NCI-H1694 (cell line): ENCODE measurements at places on chromosomes 4 and X.

GRCh38 chr4:152735396-152735859 lies 44.1 kb downstream of the TIGD4 start:
- DNase-seq: peak; percentile 1

GRCh38 chr4:55087009-55087912 lies 38.1 kb downstream of the KDR start:
- DNase-seq: no peak

DNA sequence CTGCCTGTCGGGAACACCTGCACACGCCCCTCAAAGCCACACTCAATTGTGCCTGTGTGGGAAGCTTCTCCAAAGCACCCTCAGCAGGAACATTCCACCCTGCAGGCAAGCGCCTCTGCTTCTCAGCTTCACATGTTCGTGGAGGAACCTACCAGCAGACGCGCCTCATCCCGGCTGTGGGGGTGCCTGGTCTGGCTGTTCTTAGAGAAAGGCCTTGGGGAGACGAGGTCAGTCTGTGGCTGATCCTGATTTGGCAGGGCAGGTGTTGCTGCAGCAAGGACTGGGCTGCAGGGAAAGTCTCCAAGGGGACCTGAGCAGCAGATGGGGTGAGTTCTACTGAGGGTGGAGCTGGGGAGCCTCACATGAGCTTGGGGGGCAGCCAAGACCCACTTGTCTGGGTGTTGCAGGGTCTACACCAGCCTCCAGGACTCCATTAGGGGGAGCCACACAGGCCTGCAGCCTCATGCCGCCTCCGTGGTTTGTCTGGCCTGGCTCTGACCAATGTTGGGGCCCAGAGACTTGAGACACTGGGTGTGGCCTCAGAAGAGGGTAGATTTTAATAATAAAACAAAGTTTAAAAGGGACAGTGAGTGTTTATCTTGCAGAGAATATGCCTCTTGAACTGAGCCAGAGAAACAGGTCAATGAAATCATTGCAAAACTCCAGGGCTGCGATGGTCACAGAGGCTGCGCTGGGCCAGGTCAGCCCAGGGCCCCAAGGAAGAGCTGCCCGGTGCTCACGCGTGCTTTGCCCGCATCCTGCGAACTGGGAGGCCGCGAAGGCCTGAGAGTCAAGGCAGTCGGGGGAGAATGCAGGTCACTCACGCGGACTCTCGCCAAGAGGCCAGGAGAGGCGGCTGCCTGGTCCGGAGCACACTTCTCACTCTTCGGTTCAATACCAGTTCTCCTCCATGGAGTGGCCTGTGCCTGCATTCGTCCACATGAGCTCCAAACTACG lies 21.1 kb downstream of the RNF212 start:
- no peak for DNase-seq

- DNase-seq: no peak
Measured at GRCh38 chr4:148874331-148874730, 432.1 kb upstream of the NR3C2 start.

GRCh38 chrX:70452143-70452733 lies 7.6 kb downstream of the DLG3 start:
- DNase-seq: peak; percentile 35

DNA sequence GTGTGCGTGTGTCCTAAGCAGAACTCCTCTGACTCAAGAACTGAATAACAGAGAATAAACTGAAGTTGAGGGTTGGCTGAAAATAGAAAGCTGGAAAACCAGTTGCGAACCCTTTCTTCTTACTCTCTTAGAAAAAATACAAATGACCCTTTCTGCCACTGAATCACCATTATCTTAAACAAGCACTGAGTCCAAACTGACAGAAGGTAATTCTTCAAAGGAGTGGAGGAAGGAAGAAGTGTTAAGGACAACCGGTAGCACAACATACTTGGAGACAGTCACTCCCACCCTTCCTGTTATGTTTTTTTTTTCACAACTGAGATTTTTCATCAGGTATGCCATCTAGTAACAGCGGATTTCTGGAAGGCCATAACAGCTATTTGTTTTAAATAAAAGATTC lies 38.1 kb downstream of the HELQ start:
- DNase-seq: no peak

- no peak for DNase-seq
Measured at GRCh38 chrX:16239211-16239610, 71.9 kb downstream of the MAGEB17 start.

DNA sequence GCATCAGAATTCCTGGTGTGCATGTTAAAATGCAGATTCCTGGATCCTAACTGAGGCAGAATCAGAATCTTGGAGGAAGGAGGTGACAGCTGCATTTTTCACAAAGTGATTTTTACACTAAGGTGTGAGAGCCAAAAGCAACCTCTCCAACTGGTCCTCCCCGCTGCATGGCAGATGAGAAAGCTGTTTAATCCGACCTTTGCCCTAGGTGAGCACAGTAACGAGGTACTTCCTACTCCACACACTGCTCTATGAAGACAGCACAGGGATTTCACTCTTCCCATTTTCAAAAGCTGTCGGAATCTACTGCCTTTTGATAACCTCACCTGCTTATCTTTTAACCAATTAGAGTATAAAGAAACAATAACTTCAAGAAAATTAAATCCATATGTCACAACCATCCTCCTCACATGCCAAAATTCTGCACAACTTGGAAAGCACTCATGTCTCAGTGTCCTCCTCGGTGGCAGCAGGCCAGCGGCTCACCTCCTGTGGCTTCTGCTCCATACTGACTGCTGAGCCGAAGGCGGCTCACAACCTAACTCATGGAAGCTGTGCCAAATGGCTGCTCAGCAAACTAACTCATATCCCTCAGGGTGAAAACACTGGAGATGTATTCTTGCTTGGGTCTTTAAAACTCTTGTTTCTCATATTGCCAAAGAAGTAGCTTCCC lies 3.6 kb downstream of the CASP6 start:
- DNase-seq: no peak

DNA sequence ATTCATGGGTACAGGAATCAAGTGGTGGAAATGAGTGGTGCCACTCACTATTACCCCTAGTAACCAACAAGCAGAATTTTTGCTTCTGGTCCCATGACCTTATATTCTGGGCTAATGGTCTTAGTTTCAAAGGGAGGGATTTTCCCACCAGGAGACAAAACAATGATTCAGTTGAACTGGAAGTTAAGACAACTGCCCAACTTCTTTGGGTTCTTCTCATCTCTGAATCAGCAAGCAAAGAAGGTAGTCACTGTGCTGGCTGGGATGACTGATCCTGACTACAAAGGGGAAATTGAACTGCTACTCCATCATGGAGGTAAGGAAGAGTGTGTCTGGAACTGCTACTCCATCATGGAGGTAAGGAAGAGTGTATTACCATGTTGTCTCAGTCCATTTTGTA lies 87.2 kb downstream of the IL13RA2 start:
- no peak for DNase-seq

- DNase-seq: no peak
Measured at GRCh38 chr4:38663090-38663800, 754 bp upstream of the KLF3 start.

- DNase-seq: no peak
Measured at GRCh38 chr4:87054900-87055299, 120.1 kb downstream of the AFF1 start.

GRCh38 chr4:6939761-6940743 lies 30.4 kb downstream of the TBC1D14 start:
- DNase-seq: no peak

GRCh38 chr4:36187723-36188333 lies 56.5 kb downstream of the ARAP2 start:
- peak; percentile 39 for DNase-seq

- no peak for DNase-seq
Measured at GRCh38 chr4:127284236-127284635, 348.5 kb upstream of the INTU start.

- DNase-seq: no peak
Measured at GRCh38 chrX:46913667-46914066, 1.4 kb downstream of the JADE3 start.

DNA sequence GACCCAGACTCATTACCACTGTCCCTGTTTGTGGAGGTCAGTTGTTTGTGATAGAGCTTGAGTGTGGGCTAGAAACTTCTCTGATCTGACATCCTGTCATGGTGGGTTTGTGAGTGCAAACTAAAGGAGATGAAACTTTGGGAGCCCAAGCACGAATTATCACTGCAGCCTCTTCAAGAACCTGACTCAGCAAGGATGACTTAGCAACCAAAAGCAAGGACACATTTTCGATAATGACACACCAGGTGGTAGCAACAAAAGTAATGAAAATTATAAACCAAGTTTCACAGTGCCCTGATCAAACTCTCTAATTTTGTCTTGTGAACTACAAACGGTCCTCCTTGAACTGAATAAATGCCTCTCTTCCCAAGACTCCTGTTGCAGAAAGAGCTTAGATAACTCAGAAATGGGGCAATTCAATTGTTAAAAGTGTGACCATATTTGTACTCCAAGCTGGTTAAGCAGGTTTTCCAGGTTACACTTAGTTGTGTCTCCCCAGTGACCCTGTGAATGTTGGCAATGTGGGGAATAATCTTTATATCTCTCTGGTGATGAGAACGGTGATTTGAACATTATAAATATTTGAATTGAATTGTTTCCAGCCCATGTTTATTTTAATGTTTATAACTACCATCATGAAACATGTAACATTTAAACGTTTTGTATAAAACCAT lies 52.6 kb upstream of the ATP8A1 start:
- DNase-seq: no peak

GRCh38 chrX:24229400-24229879 lies 79.9 kb downstream of the ZFX start:
- no peak for DNase-seq

DNA sequence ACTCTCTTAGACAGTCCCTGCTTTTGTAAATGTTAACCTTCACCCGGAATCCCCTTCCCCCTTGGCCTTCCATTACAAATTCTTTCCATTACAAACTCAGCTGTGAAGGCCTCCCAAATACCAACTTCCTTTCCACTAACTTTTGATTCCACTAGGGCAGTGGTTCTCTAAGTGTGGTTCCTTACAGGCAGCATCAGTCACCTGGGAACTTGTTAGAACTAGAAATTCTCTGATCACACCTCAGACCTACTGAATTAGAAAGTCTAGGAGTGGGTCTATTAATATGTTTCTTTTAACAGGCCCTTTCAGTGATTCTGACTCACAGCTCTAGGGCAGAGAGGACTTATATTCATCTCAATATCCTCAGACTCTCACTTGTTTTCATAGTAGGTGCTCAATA lies 19.0 kb upstream of the MRPL1 start:
- no peak for DNase-seq
